D341Med (cell line): ENCODE measurements at places on chromosomes 11 and 22.

DNA sequence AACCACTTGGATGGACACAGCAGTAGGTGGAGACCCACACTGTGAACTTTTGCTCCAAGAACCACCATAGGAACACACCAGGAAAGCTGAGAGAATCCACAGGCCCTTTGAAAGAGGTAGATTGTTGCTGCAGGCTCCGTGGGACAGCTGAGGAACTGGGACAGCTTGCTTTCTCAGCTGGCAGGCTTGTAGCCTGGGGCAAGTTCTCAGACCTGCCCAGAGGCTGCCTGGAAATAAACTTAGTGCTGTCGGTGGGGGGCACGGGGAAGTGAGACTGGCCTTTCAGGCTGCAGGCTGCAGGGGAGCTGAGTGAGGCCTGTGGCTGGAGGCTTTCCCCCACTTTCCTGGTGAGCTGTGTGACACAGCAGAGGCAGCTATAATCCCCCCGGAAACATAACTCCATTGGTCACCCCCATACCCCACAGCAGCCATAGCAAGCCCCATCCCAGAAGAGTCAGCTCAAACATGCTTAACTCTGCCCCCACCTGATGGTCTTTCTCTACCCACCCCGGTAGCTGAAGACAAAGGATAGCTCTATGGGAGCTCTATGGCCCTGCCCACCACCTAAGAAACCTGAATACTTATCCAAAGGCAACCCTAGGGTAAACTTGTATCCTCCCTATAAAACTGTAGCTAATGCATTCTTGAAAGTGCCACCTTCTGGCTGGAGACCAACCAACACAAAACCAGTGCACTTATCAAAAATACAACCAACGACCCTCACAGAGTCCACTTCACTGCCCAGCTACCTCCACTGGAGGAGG, 21.4 kb upstream of the ACRV1 start:
- no peak for DNase-seq

- no peak for DNase-seq
Measured at GRCh38 chr11:107791343-107792048, 67.1 kb downstream of the SLC35F2 start.

GRCh38 chr22:27978802-27979201, 59.7 kb upstream of the PITPNB start:
- no peak for DNase-seq

DNA sequence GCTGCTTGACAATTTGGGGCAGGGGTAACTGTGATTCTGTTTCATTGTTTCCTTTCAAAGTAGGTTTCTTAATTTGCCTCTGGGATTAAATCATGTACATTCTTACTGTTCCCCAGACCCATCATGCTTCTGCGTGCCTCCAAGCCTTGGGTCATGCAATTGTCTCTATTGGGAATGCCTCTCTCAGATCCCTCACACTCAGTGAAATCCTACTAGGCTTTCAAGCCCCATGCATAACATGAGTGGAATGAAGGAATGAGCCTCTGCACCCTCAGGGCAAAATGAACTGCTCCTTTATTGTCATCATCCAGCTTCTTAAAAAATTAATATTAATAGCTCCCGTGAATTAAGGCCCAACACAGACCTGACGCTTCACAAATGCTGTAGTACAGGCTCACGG, 381.7 kb downstream of the TENM4 start:
- no peak for DNase-seq

DNA sequence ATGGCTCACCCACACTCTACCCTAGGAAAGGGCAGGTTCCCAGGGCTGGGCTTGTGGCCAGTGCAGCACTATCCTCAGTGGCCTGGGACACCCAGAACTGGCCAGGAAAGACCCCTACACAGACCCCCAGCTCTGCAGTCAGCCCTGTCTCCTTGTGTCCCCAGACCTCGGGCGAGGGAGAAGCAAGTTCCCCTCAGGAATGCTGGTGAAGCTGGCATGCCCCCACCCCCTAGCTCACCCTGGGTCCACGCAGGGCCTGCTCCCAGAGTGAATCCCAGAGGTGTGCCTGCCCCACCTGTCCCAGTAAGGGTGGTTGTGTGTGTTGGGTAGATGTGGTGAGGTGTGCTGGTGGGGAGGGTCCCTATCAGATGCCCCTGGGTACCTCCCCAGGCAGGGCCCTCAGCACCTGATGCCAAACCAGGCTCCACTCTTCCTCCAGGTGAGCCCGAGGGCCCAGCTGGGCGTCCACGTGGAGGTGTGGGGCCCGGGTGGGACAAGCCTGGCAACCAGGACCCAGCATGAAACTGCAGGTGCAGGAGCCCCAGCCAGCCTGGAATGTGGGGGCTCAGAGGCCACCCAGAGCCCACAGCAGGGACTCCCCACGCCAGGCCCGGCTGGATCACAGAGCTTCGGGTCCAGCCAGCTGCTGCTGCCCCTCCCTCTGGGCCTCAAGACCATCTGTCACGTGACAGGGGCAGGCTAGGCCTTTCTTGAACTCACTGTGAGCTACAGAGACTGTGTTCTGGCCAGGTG, 48.4 kb upstream of the KCNQ1OT1 start:
- no peak for DNase-seq

DNA sequence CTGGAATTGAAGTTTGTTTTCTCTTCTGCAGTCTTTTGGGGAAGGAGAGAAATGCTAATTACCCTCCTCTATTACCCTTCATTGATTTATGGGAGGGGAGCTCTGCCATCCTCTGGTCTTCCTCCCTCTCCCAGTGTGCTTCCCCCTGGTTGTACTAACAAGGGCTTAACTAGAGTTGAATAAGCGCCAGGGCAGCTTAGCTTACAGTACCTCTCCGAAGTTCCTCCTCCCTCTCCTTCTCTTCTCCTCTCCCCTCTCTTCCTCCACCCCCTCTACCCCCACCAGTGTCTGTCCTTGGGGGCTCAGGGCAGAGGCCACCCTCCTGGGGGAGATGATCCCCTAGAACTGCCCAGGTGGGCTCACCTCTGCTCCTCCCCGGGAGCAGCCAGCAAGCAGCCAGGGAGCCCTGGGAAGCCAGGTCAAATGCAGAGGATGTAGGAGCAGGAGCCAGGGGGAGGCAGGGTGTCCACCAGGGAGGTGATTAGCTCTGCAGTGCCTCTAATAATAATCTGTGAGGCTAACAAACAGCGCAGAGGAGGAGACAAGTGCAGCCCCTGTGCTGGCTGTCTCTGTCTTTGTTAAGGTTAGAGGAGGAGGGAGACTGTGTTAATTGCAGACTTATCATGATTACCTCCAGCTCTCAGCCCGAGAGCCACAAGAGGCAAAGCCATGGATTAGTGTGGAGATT, 191.6 kb upstream of the CADM1 start:
- peak; percentile 78 for DNase-seq

GRCh38 chr11:73053964-73054363, 88.2 kb downstream of the FCHSD2 start:
- DNase-seq = no peak

DNA sequence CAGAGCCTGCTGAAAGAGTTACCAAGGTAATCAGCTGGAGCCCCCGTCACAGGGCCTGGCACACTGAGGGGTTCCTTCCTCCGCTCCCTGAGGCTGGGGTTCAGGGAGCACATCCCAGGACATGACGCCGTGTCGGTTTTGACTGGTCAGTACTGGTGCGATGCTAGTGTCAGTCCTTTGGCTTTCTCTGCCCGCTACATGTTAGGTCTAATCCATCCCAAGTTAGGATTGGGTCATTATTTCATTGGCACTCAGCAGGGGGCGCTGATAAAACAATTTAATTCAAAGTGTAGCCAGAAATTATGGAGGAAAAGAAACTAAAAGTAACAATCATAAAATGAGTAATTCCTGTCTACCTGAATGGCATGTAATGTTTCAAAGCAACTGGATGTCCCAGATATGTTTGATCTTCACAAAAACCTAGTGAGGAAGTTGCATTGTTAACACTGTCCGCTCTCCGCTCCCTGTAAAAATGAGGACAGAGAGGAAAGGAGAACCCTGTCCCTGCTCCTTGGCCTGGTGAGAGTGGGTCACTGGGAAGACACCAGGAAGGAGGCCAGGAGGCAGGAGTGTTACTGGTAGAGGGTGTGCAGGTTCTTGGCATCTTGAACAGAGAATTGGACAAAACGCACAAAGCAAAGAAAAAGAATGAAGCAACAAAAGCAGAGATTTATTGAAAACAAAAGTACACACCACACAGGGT, 27.1 kb downstream of the TSKU start:
- DNase-seq = no peak

DNA sequence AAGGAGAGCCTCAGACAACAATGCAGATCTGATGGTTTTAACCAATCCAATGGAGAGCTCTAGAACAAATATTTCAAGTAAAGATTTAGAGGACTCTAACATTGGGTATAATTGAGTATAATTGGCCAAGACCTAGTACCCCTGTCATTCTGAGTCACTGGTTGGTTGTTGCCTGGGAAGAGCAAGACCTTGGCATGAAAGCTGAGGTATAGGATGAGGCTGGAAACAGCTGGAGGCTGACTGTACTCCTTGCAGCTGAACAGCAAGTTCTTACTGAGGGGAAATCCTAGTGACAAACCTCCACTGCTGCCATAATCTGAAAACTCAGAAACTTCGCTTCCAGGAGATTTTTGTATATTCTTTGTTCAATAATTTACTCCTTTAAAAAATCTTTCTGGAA, 54.3 kb upstream of the MUC15 start:
- no peak for DNase-seq

DNA sequence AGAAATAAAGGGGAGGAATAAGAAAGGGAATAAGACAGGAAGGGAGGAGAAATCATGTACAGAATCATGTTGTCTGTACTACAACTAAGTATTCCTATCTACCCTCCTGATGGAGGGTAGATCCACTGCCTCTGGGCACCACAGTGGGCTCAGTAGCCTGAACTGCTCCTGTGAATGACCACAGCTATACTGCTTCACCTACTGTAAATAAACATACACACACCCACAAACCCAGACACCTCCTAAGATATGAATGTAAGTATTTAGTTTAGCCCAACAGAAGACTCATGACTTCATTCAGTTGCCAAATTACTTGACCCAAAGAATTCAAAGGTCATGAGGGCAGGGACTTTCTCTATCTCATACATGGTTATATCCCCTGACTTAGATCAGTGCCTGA, 177.3 kb upstream of the C11orf58 start:
- DNase-seq = no peak

DNA sequence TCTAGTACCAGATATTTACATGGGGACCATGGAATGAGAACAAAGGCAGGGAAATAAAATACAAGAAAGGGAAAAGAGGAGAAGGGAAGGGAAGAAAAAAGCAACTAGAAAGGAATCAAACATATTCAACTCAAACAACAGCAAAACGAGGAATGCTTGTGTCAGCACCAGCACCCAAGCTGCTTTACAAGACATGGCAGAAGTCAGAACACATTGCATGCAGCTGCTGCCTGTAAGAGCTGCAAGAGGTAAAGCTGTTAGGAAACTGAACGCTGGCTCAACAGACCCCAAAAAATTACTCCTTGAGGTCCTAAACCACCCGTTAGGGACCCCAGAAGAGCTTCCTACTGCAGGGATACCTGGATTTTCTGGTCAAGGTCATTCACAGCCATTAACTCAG, 296.9 kb downstream of the OPCML start:
- DNase-seq = no peak

GRCh38 chr22:49243965-49244364, 583.7 kb downstream of the BRD1 start:
- DNase-seq = peak; percentile 17

DNA sequence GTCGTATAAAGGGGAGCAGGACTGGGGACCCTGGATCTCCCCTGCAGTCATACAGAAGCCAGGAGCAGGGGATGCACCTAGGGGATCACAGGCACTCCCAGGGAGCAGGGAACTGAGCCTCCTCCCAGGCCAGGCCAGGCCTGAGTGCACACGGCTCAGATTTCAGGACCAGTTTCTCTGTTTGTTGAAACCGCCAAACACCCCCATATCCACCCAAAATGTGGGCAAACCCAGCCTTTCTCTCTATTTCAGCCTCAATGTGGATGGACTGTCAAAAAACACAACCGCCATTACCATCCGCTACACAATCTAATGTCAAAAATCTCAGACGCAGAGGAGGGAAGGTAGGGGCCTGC, 17.5 kb downstream of the MN1 start:
- no peak for DNase-seq

GRCh38 chr11:66749091-66749490, 20.1 kb upstream of the SPTBN2 start:
- DNase-seq = no peak

GRCh38 chr11:97717922-97718321, 1302.8 kb upstream of the CNTN5 start:
- DNase-seq = no peak

DNA sequence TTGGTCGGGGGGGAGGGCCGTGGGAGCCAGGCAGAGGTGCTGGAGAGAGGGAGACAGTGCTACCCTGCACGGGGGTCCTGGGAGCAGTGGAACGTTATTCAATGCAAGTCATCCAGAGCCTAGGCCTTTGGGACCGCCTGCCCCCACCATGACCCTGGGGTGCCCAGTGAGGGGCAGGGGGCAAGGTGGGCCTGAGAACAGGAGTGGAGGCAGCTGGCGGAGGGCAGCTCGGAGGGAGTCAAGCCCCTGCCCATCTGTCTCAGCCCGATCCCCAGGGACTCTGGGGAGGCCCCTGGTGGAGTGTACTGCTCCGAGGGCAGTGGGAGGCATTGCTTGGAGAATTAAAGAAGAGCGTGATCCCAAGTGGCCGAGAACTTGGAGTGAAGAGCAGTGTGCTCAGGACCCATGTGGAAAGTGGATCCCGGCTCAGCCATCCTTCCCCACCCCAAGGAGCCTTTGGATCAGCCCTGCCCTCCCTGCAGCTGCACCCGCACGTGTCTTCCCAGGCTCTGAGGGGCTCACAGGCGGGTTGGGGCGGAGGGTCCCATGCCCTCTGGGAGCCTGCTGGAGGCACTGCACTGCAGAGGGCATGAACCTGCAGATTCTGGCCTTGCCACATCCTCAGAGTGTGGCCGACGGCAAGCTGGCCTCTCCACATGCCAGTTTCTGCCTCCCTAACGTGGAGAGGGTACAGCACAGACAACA, 34.0 kb upstream of the SMIM38 start:
- no peak for DNase-seq
